Tibial nerve (tissue), 4 donors: ENCODE measurements at places on chromosomes 1 and 21.

GRCh38 chr1:227729881-227730629 lies 5.0 kb downstream of the JMJD4 start:
- peak; percentile 64 for DNase-seq

GRCh38 chr1:55005351-55006140 lies 6.8 kb downstream of the BSND start:
- DNase-seq: no peak

DNA sequence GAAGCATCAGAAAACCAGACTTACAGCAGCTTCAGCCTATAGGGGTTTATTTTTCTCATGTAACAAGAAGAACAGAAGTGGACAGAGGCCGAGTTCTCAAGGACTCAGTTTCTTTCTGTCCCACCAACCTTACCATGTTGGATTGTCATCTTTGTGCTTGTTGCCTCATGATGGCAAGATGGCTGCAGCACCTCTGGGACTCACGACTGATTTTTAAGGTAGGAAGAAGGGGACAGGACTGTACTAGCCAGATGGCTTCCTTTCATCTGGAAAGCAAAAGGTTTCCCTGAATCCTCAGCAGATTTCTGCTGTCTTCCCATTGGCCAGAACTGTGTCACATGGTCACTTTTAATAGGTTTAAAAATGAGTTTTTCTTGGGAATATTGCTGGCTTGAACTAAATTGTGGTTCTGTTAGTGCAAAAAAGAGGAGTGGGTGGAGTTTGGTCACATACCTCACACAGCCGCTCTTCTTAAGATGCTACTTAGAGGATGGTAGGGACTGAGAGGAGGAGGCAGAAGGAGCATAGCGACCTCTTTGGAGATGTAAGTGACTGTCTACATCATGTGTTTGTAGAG lies 48.1 kb upstream of the ENAH start:
- no peak for DNase-seq

GRCh38 chr1:18537386-18538306 lies 56.9 kb downstream of the KLHDC7A start:
- no peak for DNase-seq

- DNase-seq: no peak
Observed at GRCh38 chr1:101198842-101199636, 37.8 kb upstream of the S1PR1 start.

- DNase-seq: no peak
Observed at GRCh38 chr1:247357052-247357780, 25.5 kb upstream of the ZNF496 start.
